ENCODE measurements at places on chromosomes 5 and 9.

- no peak for DNase-seq
These were observed 1.2 kb upstream of the PCDHGA5 start for GRCh38 chr5:141362719-141363118.

DNA sequence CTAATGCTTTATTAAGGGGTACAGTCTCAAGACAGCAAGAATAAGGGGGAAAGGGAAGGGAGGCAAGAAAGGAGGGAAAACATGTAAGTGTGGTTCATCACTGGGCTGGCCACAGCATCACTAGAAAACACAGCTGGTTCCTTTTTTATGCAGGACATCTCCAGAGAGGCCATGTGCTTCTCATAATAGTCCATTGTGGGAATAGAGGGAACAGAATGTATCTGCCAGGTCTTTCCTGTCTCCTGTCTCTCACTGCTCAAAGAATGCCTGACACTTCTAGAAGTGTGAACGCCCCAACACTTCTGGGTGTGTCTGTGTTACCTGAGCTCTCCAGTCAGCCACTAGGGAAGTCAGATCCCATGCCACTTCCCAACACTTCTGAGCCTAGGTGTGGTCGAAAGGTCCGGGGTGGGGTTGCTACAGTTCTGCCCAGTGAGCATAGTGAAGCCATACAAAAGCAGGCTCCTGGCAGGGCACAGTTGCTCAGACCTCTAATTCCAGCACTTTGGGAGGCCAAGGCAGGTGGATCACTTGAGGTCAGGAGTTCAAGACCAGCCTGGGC lies 255.6 kb upstream of the SLC30A5 start:
- DNase-seq, result no peak

DNA sequence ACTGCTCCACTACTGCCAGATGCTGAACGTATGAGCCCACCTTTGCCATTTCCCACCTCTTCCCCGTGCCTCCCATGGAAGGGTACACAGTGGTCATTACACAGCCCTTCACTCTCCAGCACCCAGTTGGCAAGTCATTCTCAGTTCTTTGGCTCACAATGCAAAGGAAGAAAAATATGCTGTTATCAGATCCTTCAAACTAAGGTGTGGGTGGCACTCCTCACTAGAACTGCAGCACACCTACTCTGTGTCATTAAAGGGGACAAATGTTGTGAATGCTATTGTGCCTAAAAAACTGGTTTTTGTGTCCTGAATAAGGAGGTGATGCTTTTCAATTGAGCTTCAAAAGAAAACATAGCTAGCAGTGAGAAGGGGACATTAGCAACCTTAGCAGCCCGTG lies 183.1 kb upstream of the SNX2 start:
- DNase-seq, result no peak

- DNase-seq, result no peak
These were observed 57.6 kb downstream of the MLLT3 start for GRCh38 chr9:20564650-20565049.

GRCh38 chr9:93620041-93620506 lies 43.7 kb downstream of the PHF2 start:
- no peak for DNase-seq
